NCI-H187 treated with DMSO at 0.1 percent for 48 hours (cell line): ENCODE measurements at places on chromosomes 7 and 10.

- DNase-seq, result no peak
Measured at GRCh38 chr10:128080641-128081040, 45.6 kb downstream of the MKI67 start.

GRCh38 chr7:519484-520390 is at the start of gene PDGFA:
Gene PDGFA (minus strand): TSS chr7:519846. CDS start chr7:519001, 845 bp downstream.
- DNase-seq, result no peak

GRCh38 chr10:119270762-119271366 is 63.5 kb downstream of the GRK5 start:
- no peak for DNase-seq

DNA sequence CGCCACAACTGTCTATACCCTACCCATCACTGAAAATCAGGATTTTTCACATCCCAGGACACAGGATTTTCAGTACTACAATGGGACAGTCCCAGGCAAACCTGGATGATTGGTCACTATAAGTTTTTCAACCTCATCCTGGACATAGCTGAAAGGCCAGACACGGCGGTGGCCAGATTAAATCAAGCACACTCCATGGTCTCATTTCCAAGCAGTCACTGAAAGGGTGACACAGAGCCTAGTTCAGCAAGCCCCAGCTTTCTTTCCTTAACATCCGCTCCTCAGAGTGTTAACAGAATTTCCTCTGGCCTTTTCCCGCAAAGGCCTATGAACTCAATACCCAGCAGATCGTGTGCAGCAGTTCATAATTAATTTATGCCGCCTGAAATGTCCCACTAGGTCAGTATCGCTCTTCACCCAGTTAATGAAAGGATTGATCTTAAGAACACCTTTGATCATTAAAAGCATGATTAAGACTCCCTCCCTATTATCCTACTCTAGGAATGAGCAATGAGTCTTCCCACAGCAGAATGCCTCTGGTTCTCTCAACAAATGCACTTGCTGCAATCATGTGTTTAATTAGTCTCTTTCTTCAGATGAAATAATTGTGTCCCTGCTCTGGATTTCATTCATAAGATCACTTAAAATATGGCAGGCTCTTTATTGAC is 104.0 kb upstream of the NANOS1 start:
- no peak for DNase-seq

DNA sequence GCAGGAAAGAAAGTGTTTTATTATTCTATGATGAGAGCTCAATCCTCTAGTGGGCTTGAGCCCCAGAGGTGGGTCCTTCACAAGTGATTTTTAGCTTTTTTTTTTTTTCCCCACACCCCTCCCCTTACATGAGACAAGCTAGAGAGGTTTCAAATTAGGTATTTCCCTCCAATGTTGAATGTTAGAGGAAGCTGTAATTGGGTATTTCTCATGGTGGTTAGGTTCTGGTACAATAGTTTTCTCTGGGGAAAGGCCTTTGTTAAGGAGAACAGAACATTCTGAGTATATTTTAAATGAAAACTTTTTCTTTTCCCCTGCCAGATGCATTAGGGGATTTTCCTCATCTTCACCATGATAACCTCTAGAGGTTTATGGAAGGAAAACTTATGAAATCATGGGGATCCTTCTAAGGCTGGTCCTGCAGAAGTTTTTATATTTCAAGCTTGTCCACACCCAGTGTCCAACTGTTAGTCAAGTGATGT is 1039.7 kb downstream of the NRG3 start:
- no peak for DNase-seq

GRCh38 chr10:10958041-10958440 is 59.6 kb upstream of the CELF2 start:
- DNase-seq, result no peak

- DNase-seq, result no peak
Measured at GRCh38 chr10:11810313-11810766, 12.8 kb upstream of the PROSER2 start.
